ENCODE measurements at places on chromosomes 11 and 22.

- no peak for DNase-seq
Observed at GRCh38 chr22:30813936-30814335, 119.3 kb downstream of the OSBP2 start.

GRCh38 chr11:95688501-95689222 is 100.9 kb downstream of the FAM76B start:
- no peak for DNase-seq

GRCh38 chr11:46242952-46243795 is 34.3 kb upstream of the CREB3L1 start:
- peak; percentile 94 for DNase-seq

DNA sequence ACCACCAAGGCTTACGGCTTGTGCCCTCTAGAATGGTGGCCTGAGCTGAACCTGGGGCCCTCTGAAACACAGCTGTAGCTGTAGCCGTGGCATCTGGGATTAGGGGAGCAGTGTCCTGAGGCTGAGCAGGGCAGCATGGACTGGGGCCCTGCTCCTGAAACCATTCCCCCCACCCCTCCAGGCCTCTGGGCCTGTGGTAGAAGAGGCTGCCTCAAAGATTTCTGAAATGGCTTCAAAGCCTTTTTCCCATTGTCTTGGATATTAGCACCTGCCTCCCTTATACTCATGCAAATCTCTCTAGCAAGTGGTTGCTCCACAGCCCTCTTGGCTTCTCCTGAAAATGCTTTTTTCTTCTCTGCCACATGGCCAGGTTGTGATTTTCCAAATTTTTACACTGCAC is 106.9 kb downstream of the CTNND1 start:
- no peak for DNase-seq

GRCh38 chr22:22916215-22916951 is 28.8 kb downstream of the IGLL5 start:
- no peak for DNase-seq

DNA sequence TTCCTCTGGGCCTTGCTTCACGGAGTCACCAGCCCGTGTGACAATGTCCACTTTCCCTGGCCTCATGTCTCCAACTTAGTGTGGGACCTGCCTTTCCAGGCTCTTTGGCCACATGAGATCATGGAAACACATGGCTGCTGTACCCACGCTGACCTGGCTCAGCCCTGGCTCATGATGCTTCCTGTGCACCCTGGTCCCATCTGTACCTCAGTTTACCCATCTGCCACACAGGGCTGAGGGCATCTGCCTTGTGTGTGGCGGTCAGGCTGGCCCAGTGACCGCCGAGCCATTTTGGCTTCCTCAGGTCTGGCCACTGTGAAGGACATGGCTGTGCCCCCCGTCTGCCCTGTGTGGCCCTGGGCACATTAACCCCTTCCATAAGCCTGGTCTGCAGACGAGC is 32.2 kb upstream of the CCDC188 start:
- no peak for DNase-seq

DNA sequence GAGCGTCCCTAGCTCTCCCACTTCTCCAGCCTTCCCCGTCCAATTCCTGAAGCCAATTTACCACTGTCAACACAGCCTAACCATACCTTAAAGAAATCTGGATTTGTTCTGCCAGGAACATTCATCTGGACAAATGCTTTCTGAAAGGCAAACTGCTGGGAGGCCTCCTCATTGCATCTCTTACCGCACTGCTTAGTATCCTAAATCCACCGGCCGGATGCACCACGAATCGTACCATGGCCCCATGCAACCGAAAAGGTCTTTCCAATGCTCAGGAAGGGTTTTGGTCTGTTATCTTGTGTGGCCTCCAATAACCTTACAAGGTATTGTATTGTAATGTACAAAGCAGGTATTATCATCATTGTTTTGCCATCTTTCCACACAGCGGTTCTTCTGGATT is 57.6 kb downstream of the MYH9 start:
- no peak for DNase-seq

DNA sequence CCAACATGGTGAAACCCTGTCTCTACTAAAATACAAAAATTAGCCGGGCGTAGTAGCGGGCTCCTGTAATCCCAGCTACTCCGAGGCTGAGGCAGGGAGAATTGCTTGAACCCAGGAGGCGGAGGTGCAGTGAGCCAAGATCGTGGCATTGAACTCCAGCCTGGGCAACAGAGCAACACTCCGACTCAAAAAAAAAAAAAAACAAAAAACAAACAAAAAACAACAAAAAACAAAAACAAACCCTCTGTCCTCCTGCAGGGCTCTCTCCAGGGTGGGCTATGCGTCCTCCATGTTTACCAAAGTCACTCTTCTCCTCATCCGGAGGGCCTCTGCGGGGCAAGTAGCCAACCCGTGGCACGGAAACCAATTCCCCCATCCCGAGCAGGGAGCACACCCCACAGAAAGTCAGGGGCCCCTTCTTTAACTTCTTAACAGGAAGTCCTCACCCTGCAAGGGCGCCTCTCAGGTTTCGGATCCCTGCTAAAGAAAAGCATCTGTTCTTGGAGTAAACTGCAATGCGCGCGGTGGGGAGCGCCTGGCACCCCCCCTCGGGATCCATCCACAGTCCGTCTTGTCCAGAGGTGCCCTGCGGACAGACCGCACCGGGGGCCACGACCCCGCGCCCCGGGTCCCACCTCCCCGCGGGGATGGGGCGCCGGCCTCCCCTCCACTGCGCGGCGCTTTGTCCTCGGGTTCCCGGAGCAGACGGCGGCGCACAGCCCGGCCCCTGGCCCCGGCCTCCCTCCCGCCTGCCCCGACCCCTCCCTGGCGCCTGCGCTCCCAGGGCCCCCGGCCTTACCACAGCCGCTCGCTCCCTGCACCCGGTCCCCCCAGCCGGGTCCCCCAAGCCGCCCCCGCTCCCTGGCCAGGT is 712 bp downstream of the CERK start:
- peak; percentile 31 for DNase-seq

- no peak for DNase-seq
Observed at GRCh38 chr11:45470151-45470793, 184.1 kb upstream of the SYT13 start.

GRCh38 chr11:45982656-45983470 is 60.4 kb downstream of the LARGE2 start:
- peak; percentile 81 for DNase-seq

GRCh38 chr22:31211482-31211861 is 626 bp upstream of the LIMK2 start:
- no peak for DNase-seq

- no peak for DNase-seq
Observed at GRCh38 chr11:94946812-94947211, 26.5 kb downstream of the CWC15 start.

DNA sequence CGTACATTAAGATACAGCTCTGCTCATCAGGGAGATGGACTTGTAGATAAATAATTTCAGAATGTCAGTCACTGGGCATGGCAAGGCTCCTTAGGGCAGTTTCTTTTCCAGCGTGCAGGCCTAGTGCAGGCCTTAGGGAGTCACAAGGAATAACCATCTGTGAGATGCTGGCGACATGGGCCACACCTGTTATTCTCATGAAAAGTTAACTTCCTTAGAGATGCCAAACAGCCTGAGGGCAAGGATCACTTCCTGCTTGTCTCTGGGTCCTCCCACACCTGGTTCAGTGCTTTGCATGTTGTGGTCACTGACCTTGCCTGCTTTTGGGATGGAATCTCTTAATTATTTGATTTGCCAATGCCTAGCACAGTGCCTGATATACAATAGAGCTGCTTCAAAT is 70.6 kb downstream of the ST3GAL4 start:
- no peak for DNase-seq

DNA sequence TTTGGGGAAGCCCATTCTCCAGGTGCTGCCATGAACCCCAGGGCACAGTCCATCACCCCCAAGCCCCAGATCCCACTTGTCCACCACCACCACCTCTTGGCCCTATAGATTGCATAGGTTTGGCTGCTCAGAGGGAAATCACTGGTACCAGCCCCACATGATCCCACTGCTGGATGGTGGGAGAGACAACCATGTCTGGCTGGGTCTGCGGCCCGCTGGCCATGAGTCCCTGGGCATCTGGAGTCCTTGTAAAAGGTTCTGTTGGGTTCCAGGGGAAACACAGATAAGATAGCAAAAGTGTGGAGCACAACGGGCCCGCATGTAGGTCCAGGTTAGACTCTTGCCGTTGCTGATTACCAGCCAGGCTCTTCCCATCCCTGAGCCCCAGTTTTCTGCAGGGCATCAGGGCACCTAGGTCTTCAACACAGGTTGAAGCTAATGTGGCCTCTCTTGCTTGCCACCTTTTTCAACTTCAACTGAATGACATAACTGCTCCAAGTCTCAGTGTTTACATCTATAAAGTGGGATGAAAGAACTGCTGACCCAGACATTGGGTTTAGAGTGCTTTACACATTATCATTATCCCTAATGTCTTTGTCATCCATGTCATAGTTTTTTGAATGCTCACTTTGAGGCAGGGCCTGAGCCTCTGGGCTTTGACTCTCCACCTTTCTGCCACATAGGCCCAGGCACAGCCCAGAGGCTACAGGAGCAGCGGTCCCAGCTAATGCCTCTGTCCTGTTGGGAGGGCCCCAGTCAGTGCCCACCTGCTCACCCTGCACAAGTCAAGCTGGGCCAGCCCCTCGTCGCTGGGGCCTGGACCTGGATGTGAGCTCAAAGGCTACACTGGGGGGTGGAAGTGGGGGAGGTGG is 1.0 kb upstream of the TANGO2 start:
- DNase-seq = no peak

GRCh38 chr11:44868455-44869421 is 81.9 kb downstream of the TP53I11 start:
- DNase-seq = no peak

GRCh38 chr11:43245466-43245865 is 66.3 kb upstream of the API5 start:
- no peak for DNase-seq

DNA sequence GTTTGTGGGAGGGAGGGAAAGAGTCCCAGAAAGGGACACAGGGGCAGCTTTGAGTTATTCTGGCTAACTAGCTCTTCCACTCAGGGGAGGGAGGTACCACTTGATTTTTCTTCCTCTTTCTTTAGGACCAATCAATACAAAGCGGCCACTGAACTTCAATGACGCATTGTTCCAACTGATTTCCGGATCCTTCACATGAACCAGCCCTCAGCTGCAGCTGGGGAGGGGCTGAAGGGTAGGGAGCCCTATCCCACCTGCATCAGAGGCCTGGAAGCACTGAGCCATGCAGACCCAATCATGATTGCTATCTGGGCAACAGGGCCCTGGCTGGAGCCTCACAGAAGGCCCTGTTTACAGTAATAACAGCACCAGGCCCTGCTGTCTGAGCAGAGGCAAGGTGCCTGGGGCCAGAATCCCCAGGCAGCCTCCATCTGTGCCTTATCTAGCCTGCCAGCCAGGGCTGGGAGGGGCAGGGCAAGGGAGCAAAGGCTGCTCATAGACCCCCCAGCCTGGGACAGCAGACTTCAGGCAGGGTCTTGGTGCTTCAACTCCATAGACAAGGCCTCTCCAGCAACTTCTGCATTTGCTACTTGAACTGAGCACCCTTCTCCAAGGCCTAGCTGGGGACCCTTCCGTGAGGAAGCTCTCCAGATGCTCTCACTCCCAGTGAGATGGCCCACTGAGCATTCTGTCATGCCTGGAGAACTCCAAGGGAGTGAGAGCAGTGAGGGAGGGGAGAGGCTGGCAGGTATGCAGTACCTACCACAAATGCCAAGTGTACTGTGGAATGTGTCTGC is 22.5 kb downstream of the CLPB start:
- DNase-seq = no peak

- DNase-seq = no peak
Observed at GRCh38 chr11:113248702-113249490, 65.5 kb upstream of the TTC12 start.

DNA sequence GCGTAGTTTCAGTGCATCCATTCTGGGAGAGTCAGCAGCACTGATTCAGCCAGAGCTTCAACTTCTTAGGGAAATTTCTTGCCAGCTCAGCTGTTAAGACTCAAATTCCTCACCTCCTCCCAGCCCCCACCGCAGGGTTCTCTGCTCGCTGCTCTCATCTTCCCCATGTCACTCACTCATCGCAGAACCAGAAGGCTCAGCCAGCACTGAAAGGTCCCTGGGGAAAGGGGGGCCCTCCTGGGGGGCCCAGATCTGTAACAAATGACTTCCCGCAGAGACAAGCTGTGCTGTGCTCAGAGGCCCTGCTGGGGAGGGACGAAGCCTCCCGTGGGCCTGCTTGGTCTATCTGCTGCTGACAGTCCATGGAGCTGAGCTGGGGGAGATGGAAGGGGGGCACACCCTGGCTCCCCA is 220.6 kb downstream of the NTM start:
- no peak for DNase-seq

DNA sequence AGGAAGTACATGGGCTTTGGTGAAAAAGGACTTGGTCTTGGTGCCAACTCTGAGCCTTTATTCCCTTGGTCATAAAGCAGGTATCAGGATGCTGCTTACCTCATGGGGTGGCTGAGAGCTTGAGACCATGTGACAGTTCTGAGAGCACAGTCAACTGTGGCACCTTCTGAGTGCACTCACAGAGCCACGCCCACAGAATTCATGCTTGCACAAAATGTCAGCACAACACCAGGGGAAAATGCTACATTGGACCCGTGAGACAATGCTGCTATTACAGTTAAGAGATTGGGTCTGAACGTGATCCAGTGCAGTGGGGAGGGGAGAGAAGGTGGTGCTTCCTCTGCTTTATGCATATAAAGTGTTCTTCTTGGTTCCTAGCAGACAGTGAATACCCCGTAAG is 79.5 kb upstream of the SPON1 start:
- no peak for DNase-seq

DNA sequence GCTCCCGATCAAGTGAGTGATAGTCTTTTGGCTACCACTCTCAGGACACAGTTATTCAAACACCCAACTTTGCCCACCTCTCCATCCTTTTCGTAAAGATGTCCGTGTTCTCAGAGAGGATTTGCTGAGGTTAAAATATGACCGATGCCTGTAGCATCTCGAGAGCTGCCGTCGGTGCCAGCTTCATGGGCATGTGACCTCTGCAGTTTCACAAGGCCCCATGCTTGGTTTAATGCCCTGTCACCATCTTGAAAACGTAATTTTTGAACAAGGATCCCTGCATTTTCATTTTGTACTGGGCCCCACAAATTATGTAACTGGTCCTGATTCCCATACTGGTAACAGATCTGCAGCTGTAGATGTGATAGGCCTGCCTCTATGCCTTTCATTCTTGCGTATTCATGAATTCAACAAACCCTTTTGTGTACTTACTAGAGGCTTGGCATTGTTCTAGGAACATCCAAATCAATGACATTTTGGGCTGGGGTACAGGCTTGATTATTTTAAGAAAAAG is 85.1 kb downstream of the BMAL1 start:
- no peak for DNase-seq

DNA sequence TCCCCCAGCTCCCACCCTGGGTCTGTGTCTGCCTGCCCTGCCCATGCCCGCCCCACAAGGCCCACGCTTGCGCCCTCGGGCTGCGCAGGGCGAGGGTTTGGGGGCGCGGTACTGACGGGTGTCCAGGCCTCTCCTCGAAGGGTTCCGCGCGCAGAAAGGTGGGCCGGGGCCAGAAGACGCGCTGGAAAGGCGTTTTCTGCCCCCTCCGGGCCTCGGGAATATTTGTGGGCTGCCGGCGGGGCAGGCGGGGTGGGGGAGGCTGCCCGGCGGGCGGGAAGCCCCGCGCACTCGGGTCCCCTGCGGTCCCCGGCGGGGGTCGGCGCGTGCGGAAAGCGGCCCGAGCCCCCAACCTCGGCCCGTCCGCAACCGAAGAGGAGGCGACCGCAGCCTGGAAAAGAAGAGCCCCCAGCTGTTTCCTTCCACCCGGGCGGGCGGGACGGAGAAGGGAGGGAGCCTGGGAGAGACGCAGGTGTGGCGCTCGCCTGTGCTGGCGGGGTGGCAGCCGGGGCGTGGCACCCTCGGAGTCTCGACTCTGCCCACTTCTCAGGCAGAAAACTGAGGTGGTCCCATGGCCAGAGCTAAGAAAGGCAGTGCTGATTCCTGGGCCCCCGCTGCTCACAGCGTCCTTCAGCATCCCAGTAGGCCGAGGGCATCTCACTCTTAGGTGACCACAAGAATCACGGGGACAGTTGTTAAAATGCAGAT is 59.0 kb downstream of the THAP12 start:
- DNase-seq = no peak
